ENCODE measurements at places on chromosomes 5 and 9. TPM values are rescaled to one million over a fixed set of nuclear protein-coding genes. Genes with fewer than 3 reads are reported as not detected.

DNA sequence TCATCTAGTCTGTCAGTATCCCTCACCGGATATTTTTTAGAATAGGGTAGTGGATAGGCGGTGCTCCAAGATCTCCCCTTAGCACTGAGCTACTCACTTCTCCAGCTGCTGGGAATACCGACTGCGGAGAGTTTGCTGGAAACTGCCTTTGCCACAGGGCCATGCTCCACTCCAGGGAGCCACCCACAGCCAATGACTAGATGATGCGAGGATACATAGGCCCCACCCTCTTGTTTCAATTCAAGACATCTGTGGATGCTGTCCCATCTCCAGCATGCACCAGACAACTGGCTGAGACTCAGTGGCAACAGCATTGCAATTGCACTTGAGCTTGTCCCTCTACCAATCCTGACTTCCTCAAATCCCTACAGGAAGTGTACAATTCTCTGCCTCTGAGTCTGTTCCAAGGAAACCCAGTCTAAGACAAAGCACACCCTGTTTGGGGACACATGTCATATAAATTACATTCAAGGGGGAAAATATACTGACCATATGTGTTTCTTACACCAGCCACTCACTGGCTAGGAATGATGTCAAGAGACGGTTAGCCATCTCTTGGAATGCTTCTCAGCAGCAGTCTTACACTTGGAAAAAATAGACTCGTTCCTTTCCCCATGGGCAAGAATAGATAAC lies 312.6 kb upstream of the KIF2A start:
- no peak for DNase-seq

DNA sequence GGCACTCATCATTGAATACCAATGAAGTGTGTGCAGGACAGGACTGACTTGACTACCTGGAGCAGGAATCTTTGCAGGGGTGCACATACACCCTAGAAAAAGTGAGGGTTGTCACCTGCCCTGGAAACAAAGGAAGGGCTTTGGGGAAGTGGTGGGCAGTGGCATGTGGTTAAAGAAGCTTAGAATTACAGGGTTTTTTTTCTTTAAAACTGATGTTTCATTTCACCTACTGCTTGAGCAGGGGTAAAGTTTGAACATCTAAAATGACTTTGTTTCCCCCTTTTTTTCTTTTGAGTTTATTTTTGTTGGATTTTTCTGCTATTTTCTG lies 2.0 kb upstream of the KDM3B start:
- DNase-seq, result no peak

DNA sequence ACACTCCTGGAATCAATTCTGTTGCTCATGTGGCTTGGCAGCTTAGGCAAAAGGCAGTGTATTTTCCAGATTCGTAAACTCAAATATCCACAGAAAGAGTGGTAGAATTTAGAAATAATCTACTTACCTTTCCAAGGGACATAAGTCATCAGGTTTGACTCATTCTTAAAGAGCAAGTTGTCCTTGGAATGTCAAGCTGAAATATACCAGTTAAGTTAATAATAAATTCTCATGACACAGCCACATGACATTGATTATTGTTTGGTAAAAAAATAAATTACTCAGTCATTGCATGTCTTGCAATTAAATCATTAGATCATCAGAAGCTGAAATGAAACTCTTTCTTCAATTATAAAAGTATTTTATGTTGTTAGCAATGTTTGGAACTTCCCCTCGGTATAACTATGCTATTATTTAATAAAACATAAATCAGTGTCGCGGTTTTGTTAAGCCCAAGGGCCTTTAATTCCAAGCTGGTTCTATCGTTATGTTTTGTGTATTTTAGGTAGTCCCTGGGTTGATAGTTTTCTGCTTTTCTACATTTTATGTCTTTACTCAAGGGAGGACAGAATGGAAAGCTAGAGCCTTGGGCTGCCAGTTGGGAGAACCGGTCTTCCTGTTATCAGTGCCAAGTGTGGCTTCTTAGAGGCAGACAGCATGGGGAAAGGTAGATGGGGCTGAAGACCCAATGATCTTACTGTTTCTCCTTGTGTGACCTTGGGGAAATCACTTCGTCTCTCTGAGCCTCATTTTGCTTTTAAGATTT lies 79.3 kb upstream of the PRLR start:
- no peak for DNase-seq

DNA sequence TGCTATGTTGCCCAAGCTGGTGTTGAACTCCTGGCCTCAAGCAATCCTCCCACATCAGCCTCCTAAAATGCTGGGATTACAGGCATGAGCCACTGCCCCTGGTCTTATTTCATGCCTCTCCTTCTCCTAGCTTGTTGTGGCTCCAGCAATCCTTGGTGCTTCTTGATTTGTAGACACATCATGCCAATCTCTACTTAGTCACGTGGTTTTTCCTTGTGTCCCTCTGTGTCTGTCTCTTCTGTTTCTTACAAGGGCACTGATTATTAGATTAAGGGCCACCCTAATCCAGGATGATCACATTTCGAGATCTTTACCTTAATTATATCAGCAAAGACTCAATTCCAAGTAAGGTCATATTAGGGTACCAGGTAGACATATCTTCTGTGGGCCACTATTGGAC lies 9.2 kb upstream of the IL31RA start:
- no peak for DNase-seq

DNA sequence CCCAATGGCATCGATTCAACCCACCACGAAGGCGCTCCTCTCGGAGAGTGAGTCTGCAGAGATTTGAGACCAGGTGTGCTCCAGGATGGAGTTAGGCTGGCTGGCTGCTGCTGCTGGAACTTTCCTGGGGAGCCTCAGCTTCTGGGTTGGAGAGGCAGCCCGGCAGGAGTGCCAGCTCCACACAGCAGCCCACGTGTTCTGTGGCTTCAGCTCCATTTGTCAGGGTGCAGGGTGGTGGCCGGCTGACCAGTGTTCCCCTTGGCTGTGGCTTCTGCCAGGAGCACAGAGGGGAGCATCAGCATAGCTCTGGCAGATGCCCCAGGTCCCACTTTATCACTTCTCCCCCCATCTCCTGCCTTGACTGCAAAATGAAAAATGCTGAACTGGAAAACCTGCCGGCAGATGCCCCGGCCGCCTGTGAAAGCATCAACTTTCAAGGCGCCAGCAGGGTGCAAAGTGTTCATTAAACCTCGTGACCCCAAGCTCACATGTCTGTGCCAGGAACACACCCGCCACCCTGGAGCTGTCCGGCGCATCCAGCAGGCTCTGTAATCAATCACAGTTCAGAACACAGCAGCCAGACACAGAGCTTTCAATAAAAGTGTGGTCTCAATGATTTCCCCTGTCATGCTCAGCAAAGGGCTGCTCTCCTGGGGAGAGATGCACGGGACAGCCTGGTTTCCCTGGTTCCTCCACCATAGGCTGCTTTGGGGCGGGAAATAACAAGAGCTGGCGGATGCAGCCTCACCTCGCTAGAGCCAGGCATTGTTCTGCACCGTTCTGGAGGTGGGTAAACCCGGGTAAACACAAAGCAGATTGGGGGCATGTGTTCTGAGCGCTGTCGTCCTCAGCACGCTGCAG lies 53.2 kb downstream of the TRIP13 start:
- no peak for DNase-seq

DNA sequence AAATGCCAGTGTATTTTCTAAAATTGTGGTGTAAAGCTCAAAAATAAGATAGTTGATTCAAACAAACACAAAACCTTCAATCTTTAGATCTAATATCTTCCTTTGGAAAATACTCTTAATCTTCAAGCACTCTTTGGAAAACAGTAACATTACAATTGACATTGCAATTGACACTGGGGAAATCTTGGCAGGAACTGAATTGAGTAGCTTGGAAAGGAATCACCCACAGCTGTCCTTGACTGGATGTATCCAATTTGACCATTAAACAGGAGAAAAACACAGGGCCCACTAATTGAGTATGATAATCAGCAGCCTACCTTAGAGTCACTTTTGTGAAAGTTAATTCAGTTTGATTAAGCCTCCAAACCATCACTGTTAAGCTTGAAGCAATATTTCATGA lies 776.7 kb downstream of the DTWD2 start:
- no peak for DNase-seq

DNA sequence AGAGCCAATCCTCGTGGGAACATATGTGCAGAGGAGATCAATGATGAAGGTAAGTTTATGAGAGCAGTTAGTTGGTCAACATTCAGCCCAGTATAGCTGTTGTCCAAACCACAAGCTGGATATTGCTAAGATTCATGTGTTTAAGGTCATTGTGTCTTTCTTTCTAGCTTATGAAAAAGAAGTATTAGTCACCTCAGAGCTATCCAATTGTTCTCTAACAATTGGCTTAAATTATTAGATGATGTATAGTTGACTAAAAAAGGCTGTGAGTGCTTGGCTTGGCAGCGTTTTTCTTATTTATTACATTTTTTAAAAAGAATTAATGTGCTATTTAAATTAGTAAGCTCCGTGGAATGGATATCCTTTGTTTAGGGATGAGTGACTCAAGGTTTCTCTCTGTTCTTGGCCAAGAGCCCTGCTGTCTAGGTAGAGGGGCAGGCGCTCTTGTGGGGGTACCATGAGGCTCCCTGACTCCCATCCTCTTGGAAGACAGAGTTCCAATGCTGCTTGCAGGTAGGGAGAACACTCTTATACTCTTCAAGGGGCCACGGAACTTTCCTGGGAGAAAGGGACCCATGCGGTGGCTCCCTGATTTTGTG lies 487.4 kb downstream of the IRX1 start:
- DNase-seq, result no peak

The MAML1 gene
- total RNA-seq, result 27.8 TPM

The C5orf58 gene
- not detected for total RNA-seq
